ENCODE measurements at places on chromosomes 12 and 14. TPM values are rescaled to one million over a fixed set of nuclear protein-coding genes. Genes with fewer than 3 reads are reported as not detected.

BRF1 gene
- total RNA-seq = 40.6 TPM

TGM1 gene
- 5.6 TPM for total RNA-seq

SLC5A8 gene
- not detected for total RNA-seq

FAM90A1 gene
- 0.36 TPM for total RNA-seq

LRFN5 gene
- not detected for total RNA-seq

PRB2 gene
- total RNA-seq = not detected

COCH gene
- total RNA-seq = 0.80 TPM

PMCH gene
- total RNA-seq = 2.8 TPM

MYF5 gene
- not detected for total RNA-seq

AVPR1A gene
- total RNA-seq = not detected

INSM2 gene
- not detected for total RNA-seq

SLCO1C1 gene
- not detected for total RNA-seq

ZNF384 gene
- 91.5 TPM for total RNA-seq

TC2N gene
- total RNA-seq = 202 TPM

NUDT14 gene
- total RNA-seq = 16.7 TPM

DGLUCY gene
- 92.8 TPM for total RNA-seq

CEBPE gene
- total RNA-seq = not detected

NAP1L1 gene
- 504 TPM for total RNA-seq

SPX gene
- total RNA-seq = 0.52 TPM

DYRK4 gene
- 25.2 TPM for total RNA-seq

MMP17 gene
- total RNA-seq = not detected

FAIM2 gene
- total RNA-seq = 0.18 TPM

MAP3K9 gene
- total RNA-seq = 5.7 TPM

CAPZA3 gene
- not detected for total RNA-seq

PLEKHH1 gene
- 0.64 TPM for total RNA-seq

ANO4 gene
- not detected for total RNA-seq

CATSPERB gene
- 8.0 TPM for total RNA-seq

MANSC4 gene
- total RNA-seq = not detected

OAS2 gene
- total RNA-seq = 140 TPM

P2RX7 gene
- 15.8 TPM for total RNA-seq

PDZRN4 gene
- not detected for total RNA-seq
